ENCODE measurements at places on chromosomes 5 and 9.

DNA sequence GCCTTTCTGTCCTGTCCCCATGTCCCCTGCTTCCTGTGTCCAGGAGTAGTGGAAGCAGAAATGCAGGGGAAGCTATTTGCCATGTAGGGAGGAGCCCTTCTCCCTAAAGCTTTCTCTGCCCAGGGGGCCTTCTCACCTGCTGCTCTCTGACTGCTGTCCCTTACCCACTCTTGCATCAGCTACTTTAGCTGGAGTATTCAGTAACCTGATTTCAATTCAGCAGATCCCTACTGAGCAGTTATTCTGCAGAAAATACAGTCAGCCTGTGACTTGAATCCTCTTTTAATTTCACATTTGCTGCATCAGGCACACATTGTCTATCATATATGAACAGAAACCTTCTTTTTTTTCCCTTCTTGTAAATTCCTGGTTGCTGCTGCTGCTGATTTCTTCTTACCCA lies 90.4 kb downstream of the MVB12B start:
- no peak for DNase-seq

GRCh38 chr5:54133917-54134316 lies 176.5 kb downstream of the ARL15 start:
- no peak for DNase-seq

GRCh38 chr5:140690941-140691924 lies at the start of the genes HARS1 and HARS2:
HARS1 (minus strand) TSS chr5:140691370; CDS start chr5:140691304, 66 bp downstream.
HARS2 (plus strand) TSS chr5:140691455; CDS start chr5:140691649, 194 bp downstream.
- DNase-seq = peak; percentile 24

GRCh38 chr5:10288592-10289219 lies 19.0 kb downstream of the CMBL start:
- no peak for DNase-seq

DNA sequence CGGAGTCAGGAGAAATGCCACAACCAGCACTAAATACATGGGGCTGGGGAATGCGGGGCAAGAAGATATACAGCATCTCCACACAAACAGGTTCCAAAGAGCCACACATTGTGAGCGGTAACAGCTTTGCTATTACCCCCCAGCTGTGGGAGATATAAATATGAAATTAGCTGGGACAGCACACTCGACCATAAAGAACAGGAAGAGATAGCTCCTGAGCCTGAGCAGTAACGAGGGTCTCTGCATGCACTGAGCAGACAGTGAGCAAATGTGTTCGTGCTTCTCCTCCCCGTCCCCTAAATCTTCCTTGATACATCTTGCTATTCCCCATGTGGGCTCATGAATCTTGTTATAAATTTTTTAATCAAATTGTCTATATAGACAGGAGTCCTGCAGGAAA lies 53.1 kb downstream of the ADAMTS2 start:
- no peak for DNase-seq

GRCh38 chr9:110602281-110602680 lies 22.7 kb upstream of the SVEP1 start:
- no peak for DNase-seq

DNA sequence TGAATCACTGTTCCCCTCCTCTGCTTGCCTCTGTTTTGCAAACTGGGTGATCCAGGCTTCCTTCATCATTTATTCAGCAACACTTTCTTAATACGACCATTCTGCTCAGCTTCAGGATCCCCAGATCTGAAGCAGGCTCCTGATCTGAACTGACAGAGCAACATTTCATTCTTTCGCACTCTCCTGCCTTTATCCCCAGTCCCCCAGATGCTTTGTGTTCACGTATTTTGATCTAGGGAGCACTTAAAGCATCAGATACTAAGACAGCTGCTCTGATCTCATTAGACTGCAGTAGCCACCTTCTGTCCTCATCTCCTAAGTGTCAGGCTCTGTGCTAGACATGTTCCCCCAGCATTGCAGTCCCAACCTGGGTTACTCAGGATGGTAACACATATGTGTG lies 158.0 kb downstream of the TRIO start:
- DNase-seq = no peak

Data from cortex of kidney (tissue), 1 donor.